Neural crest cell (in vitro differentiated cells): ENCODE measurements at places on chromosomes 5 and 9.

DNA sequence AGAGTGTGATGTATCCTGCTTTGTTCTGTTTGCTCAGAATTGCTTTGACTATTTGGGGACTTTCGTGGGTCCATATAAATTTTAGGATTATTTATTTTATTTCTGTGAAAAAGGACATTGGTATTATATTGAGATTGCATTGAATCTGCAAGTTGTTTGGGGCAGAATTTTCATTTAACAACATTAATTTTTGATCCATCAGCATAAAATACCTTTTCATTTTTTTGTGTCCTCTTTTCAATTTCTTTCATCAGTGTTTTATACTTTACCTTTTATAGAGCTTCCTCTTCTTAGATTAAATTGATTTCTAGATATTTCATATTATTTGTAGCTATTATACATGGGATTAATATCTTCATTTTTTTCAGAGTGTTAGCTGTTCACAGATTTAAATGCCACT lies 40.8 kb upstream of the FBXL7 start:
- no peak for DNase-seq

DNA sequence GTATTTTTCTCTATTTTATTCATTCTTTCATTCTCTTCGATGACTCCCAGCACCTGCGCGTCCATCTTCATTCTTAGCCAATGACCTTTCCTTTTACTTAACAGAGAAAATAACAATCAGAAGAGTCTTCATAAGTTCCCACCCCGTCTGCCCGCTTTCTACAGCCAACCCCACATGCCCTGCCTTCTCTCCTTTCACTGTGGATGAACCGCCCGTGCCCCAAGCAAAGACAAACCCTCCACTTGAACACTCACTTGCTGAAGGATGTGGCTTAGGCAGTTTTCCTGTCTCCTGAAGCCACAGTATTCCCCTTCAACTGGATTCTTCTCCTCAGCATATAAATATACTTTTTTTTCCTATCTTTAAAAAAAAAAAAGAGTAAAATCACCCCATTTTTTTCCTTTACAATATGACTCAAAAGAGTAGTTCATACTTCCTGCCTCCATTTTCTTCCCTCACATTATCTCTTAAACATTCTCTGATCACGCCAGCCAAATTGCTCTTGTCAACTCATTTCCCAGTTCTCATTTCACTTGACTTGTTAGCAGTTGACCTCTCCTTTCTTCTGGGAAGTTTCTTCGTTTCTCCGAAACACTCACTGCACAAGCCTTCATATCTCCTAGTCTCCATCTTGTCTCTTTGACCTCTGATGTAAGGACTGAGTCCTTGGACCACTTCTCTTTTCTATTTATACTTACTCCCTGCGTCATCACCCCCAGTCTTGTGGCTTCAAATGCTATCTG lies 11.1 kb downstream of the NIPSNAP3B start:
- DNase-seq, result no peak

DNA sequence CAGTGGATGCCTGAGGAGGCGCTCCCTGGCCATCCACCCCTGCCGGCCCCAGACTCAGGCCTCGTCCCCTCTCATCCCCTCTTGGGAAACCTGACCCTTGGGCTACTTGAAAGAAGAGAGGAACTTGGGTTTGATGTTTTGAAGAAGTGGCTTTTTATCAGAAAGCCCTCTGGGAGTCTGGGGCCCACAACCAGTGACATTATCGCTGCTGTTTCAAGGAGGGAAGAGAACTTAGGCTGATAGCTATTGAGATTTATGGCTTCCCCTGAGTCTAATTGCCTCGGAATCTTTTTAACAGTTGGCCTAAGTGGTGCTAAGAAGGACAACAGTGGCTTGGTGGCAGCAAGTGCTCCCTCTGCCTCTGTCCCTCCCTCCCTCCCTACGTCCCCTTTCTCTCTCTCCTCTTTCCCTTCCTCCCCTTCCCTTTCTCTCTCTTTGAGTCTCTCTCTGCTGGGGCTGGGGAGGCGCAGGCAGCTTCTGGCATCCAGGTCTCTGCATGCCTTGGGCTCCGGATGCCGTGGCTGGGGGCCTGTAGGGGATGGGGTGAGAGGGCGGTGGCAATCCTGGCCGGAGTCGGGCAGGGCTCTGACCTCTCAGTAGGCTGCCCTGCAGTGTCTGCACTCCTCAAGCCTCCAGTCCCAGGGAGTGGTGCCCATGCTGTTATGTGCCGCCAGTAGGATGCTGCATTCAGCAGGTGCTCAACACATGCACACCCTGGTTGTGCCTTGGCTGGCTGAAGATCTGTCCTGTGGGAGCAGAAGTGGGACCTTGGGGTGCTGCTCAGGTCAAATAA lies 49.6 kb upstream of the RXRA start:
- no peak for DNase-seq

- DNase-seq, result no peak
Observed at GRCh38 chr9:127905788-127906191, 6.4 kb upstream of the ST6GALNAC6 start.

DNA sequence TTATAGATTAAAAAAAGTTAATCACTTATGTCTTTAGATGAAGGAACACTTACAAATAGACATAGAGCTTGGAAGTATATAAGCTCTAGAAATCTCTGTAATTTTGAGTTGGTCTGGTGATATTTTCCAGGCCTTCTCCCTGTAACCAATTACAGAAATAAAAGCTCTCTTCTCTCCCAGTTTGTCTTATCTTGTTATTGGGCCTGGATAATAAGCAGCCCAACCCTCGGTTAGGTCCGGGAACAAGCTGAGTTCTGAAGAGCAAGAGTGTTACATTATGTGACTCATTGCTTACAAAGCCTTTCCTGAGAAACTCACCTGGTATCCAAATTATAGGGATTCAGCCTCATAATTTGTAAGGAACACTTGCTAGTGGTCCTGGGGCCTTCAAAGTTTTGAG lies 1146.2 kb downstream of the CDH9 start:
- DNase-seq, result no peak
